Activated CD4-positive, alpha-beta T cell treated with anti-CD3 and anti-CD28 coated beads, Interleukin-2, Interleukin-4, amounts not matched to agents 100 ng/mL and 50 ng/mL, durations not matched to agents 16 hours and 8 hours (primary cell): ENCODE measurements at places on chromosomes 13 and 19.

DNA sequence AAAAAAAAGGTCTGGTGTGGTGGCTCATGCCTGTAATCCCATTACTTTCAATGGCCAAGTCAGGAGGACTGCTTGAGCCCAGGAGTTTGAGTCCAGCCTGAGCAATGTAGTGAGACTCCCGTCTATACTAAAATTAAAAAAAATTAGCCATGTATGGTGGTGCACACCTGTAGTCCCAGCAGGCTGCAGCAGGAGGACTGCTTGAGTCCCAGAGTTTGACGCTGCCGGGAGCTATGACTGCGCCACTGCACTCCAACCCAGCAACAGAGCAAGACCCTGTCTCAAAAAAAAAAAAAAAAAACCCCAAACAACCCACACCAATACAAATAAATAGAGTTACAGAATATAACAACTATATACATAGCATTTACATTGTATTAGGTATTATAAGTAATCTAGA lies 65.7 kb downstream of the MICU2 start:
- DNase-seq = no peak

- no peak for DNase-seq
Measured at GRCh38 chr19:46373491-46374359, 26.8 kb downstream of the PPP5C start.

- DNase-seq = no peak
Measured at GRCh38 chr13:30697177-30697953, 38.0 kb upstream of the ALOX5AP start.

- peak; percentile 9 for DNase-seq
Measured at GRCh38 chr13:104984296-104984818, 1551.1 kb downstream of the EFNB2 start.

DNA sequence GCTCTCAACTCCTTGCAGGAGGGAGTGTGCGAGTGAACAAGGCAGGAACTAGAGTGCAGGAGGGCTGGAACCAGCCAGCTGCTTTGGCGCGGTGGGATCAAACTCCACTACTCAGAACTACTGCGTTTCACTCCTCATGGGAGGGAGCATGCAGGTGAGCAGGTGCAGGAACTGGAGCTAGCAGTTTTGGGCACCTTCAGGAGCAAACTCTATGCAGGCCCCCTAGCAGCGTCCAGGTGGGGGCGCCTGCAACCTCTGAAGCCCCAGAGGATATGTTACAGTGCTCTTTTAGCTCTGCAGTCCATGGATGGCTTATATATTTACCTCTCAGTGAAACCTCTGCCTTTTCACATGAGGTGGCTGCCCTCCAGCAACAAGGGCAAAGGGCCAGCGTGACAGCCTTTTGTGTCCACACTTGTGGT lies 1303.4 kb downstream of the PCDH9 start:
- DNase-seq = no peak

DNA sequence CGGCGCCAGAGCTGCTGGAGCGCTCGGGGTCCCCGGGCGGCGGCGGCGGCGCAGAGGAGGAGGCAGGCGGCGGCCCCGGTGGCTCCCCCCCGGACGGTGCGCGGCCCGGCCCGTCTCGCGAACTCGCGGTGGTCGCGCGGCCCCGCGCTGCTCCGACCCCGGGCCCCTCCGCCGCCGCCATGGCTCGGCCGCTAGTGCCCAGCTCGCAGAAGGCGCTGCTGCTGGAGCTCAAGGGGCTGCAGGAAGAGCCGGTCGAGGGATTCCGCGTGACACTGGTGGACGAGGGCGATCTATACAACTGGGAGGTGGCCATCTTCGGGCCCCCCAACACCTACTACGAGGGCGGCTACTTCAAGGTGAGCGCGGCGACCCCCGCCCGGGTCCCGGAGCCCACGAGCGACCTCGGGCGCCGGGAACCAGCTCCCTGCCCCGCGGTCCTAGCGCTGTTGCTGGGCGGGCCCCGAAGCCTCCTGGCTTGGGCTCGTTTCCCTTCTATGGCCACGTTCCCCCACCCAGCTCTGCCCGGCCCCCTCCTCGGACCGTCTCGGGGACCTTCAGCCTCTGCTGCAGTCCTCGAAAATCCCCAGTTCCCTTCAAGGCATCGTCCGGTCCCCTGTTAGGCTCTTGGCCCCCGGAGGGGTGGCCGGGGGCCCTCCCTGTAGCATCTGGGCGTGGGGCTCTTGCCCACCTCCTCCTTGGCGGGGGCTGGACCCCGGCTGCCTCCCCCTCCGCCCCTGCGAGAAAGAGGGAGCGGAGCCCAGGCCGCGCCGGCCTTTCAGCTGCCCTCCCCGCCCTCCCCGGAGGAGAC lies at the start of gene CDC34:
TSS of gene CDC34 (plus strand) at position 8 of the 808 bp plus-strand sequence. CDS start at position 180, 172 bp downstream.
- no peak for DNase-seq

- peak; percentile 20 for DNase-seq
Measured at GRCh38 chr19:2167896-2168618, 4.3 kb downstream of the DOT1L start.

DNA sequence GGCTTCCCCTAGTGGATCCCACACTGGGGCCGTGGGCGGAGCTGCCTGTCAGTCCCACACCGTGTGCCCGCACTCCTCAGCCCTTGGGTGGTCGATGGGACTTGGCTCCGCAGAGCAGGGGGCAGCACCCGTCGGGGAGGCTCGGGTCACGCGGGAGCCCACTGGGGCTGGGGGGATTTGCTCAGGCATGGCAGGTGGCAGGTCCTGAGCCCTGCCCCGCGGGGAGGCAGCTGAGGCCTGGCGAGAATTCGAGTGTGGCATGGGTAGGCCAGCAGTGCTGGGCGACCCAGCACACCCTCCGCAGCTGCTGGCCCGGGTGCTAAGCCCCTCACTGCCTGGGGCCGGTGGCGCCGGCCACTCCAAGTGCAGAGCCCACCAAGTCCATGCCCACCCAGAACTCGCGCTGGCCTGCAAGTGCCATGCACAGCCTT lies 481.7 kb upstream of the PRR20A start:
- no peak for DNase-seq

DNA sequence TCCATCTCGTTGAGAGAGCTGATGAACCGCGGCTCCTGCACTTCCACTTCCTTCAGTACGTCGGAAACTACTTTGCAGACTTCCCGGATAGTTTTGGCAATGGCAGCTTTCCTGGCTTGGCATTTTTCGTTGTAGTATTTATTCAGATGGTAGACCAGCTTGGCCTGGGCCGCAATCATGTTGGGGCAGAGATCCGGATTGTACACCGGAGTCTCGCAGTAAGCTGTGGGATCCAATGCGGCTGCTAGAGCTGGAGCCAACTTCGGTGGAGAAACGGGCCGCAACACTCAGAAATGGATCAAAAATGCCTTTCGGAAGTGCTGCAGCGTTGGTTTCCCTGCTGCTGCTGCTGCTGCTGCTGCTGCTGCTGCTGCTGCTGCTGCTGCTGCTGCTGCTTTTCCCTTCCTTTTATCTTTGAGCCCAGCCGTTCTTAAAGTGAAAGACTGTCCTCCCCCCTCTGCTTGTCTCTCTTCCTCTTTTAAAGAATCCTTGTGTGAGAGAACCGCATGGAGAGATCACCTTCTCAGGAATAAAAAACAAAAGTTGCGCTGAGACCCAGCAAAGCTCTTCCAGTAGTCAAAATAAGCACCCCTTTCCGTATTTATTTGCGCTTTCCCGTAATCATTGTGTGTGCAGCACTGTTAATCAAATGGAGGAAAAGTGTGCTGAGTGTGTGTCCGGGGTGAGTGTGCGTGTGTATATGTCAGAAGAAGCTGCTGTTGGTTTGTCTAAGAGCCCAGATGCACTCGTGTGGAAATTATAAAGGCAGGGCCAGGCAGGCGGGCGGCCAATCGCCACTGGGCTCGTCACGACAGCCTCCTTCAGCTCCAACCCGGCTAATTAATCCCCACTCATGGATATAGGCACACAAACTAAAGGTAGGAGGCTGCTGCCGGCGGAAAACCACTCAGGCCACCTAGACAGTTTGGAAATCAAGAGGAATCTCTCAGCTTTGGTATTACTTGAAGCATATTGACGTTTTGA lies at the start of gene MAB21L1:
TSS of gene MAB21L1 (minus strand) at position 730 of the 984 bp plus-strand sequence. CDS start at position 179, 551 bp downstream.
- DNase-seq = no peak

GRCh38 chr19:16208847-16209665 lies 11.3 kb downstream of the AP1M1 start:
- no peak for DNase-seq

- no peak for DNase-seq
Measured at GRCh38 chr13:36706755-36707154, 32.9 kb downstream of the SERTM1 start.

DNA sequence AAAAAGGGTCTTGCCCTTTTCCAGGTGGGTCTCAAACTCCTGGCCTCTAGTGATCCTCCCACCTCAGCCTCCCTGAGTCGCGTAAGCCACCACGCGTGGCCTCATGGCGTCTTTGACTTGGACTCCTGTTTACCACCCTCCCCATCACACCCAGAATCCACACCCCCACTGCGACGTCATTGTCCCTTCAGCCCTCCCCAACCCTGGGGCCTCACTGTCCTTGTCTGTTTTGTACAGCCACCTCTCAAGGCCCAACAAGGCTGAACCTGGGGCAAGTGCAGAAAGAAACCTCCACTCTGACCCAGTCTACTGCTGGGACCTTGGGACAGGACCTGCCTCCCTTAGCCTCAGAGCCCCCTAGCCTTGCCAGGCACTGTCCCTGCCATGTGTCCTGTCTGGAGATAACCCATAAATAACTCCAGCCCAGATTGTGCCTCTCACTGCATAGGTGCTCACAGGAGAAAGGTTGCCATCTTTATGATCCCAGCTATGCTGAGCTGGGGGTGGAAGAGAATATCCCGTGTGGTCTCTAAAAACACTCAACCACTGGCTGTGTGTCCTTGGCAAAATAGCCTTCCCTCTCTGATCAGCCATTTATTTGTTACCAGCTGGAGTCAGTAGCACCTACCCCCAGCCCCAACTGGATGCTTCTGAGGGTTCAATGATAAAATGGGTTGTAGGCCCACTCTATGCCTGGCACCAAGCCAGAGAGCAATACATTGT lies 1.8 kb upstream of the IFI30 start:
- no peak for DNase-seq

GRCh38 chr13:30871588-30872275 lies 34.3 kb upstream of the MEDAG start:
- no peak for DNase-seq

- DNase-seq = no peak
Measured at GRCh38 chr19:19342086-19343015, 21.7 kb downstream of the MAU2 start.

DNA sequence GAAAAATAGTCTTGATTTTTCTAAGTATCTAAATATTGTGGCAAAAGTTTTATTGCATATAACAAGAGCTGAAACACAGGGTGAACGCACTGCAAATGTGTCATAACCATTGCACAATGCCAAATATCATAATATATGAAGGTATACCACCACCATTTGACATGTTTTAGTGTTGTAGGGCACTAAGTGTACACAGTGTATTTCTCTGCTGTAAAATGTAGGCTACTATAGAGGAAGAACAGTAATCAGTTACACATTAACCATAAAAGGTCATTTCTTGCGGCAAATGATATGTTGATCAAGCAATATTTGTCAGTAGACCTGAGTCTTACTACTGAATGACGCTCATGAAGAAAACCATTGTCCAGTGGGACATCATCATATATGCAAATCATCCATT lies 18.3 kb upstream of the KLF5 start:
- no peak for DNase-seq

DNA sequence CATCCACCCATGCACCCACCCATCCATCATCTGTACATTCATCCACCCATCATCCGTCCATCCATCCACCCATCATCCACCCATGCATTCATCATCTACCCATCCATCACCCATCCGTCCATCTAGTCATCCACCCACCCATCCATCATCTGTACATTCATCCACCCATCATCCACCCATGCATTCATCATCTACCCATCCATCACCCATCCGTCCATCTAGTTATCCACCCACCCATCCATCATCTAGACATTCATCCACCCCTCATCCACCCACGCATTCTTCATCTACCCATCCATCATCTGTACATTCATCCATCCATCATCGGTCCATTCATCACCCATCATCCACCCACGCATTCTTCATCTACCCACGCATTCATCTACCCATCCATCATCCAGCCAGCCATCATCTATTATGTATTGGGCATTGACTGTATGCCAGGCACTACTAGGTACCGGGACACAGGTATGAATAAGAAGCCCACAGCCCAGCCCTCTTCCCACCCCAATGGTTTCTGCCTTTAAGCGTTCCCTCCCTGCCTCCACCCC lies 16.7 kb upstream of the GALP start:
- DNase-seq = no peak

GRCh38 chr13:103410002-103410401 lies 343.8 kb upstream of the SLC10A2 start:
- DNase-seq = no peak

GRCh38 chr19:4095488-4095844 lies 28.5 kb downstream of the MAP2K2 start:
- DNase-seq = no peak

DNA sequence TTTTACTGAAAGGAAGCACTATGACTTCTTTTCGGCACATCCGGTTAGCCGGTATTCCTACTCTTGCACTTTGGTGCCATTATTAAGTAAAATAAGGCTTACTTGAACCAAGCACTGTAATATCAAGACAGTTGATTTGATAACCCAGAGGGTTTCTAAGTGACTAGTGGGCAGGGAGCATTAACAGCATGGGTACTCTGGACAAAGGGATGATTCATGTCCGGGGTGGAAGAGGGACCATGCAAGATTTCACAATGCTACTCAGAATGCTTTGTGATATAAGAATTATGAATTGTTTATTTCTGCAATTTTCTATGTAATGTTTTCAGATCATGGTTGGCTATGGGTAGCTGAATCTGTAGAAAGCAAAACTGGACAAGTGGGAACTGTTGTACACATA lies 282.1 kb downstream of the TDRD3 start:
- no peak for DNase-seq

GRCh38 chr19:36837176-36837905 lies 846 bp downstream of the ZNF790 start:
- DNase-seq = no peak

GRCh38 chr19:6818246-6818645 lies 45.7 kb downstream of the VAV1 start:
- no peak for DNase-seq

DNA sequence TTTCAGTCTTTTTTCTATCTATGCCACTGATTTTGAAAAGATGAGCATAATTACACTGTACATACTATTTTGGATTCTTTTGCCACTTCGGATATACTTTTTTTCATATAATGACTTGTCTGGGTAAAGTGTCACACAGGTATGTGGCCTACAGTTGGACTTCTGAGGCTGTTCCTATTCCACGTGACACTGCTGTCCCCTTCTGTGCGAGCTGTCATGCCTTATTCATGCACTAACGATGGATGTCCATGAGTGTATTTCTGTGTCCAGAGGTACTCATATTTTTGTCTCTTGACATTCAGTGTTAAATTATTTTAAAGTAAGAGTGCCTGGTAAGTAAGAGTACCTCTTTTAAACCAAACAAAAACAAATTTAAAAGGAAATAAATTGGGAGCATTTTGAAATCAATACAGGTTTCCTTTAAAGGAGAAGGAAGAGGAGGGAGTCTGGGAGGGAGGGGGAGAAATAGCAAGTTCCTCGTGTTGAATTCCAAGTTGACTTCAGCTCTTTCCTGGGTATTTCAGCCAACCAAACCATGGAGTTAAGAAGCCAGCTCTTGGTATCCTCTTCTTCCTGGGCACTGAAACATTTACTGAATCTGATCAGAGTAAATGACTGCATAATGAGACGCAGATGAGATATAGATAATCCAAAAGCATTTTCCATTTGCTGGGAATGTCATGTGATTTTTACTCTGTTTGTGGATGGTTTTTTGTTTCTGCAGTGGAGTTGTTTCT lies 61.3 kb downstream of the TNFRSF19 start:
- DNase-seq = no peak

- no peak for DNase-seq
Measured at GRCh38 chr19:58325311-58326022, 1.3 kb upstream of the ZSCAN22 start.
